ENCODE measurements at places on chromosomes 16 and 17. TPM values are rescaled to one million over a fixed set of nuclear protein-coding genes. Genes with fewer than 3 reads are reported as not detected.

The C1QBP gene
- 162 TPM for total RNA-seq

The SALL1 gene
- total RNA-seq = 15.0 TPM

The CXCL16 gene
- total RNA-seq = 3.2 TPM

The CYGB gene
- total RNA-seq = 29.2 TPM

The TEKT5 gene
- not detected for total RNA-seq

The FOXC2 gene
- total RNA-seq = 15.9 TPM

The ZNF423 gene
- 12.4 TPM for total RNA-seq

The NAT9 gene
- total RNA-seq = 58.4 TPM

The KRTAP2-1 gene
- not detected for total RNA-seq

The SEPTIN12 gene
- total RNA-seq = 4.4 TPM

The PLEKHH3 gene
- total RNA-seq = 14.5 TPM

The KRTAP4-5 gene
- not detected for total RNA-seq

The CES5A gene
- total RNA-seq = not detected

The RAB11FIP4 gene
- total RNA-seq = 4.4 TPM

The DNAAF8 gene
- 2.7 TPM for total RNA-seq

The DHX58 gene
- 5.4 TPM for total RNA-seq
